ENCODE measurements at places on chromosomes 4 and X.

- DNase-seq = no peak
These were observed 28.6 kb downstream of the MAGEB1 start for GRCh38 chrX:30275498-30275897.

DNA sequence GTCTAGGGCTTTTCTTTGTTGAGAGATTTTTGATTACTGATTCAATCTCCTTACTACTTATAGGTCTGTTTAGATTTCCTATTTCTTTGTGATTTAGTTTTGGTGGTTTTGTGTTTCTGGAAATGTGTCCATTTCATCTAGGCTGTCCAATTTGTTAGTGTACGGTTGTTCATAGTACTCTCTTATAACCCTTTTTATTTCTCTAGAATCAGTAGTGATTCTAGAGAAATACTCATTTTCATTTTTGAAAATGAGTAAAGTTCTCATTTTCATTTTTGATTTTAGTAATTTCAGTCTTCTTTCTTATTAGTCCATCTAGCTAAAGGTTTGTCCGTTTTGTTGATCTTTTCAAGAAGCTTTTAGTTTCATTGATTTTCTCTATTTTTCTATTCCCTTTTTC is 7.5 kb downstream of the IL13RA1 start:
- no peak for DNase-seq

- no peak for DNase-seq
These were observed 136.8 kb upstream of the PDLIM3 start for GRCh38 chr4:185672151-185672550.

DNA sequence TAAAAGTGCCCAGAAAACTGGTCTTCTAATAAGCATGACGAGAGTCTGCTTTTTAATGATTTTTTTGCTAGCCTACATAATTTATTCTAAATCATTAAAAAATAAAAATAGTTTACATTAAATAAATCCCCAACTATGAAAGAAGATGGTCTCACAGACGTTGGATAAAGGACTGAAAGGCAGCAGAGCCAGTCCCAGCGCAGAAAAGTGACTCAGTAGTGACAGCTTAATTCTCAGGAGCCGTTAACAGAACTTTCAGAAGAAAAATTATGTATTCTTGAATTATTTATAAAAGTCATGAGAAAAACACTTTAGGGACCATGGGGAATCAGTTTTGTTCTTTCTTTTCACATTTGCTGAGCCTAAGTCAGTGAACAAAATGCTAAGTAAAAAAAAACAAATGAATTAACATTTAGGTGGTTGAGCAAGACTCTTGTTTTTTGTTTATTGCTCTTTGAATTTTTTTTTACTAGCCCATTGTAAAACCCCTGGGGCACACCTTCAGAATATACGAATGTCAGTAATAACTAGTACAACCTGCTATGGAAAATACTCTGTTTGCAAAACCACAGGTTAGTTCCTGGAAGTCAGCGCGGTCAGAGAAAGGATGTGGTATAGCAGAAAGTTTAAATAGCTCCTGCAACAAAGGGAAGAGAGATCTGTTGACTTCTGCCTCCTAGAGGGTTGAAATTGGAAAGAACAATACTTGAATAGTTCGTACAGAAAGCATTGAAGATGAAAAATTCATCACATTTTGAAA is 50.4 kb upstream of the CCDC160 start:
- DNase-seq = peak; percentile 30

GRCh38 chr4:128871948-128872347 is 62.4 kb downstream of the JADE1 start:
- DNase-seq = no peak

DNA sequence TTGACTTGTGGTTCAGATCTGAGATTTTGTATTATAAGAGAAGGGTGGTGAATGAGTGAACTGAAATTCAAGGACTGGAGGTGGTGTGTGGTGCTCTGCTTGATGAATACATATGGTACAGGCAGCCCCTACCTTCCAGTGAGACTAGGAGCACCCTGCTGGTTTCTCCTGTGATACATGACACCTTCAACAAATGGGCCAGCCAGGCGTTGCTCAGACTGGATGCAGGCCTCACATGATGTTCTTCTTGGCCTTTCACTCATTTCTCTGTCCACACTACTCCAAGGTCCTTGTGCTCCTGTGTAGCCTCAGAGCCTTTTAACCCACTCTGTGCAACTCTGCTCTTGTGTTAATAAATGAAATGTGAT is 67.2 kb downstream of the FNIP2 start:
- DNase-seq = no peak

DNA sequence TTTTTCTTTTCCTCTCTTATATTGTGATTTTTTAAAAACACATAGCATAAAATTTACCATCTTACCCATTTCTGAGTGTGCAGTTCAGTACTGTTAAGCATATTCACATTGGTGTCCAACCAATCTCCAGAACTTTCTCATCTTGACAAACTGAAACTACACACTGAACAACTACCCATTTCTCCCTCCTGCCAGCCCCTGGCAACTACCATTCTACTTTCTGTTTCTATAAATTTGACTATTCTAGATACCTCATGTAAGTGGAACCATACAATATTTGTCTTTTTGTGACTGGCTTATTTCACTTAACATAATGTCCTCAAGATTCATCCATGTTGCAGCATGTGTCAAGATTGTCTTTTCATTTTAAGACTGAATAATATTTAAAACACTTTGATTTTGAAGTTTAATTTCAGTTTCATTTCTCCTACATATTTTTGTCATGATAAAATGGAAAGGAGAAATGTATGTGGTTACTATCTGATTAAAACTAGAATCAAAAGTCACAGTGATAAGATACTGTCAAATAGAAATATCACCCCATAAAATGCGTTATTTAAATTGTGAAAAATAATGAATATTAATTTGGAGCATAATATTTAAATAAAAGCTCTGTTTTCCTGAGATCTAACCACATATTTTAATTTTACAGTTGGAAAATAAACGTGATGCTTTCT is 122.8 kb downstream of the DIPK2B start:
- no peak for DNase-seq

- DNase-seq = no peak
These were observed 63.1 kb upstream of the FREM3 start for GRCh38 chr4:143763587-143763986.

DNA sequence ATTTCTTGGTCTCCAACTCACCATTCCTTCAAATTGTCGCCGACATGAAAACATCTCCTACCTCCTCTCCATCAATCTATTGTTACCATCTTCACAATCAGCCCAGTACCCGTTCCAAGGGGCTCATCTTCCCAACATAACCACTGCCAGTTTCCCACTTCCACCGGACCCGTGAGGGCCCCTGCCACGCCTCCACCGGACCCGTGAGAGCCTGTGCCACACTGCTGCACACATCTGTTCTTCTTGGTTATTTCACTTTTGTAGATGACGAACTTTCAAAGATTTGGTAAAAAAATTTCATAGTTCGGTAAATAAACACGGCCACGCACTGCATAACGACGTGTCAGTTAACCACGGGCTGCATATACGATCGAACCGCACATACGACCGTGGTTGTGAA is 65.0 kb downstream of the FAT1 start:
- DNase-seq = no peak

- no peak for DNase-seq
These were observed 38.1 kb downstream of the LAMTOR3 start for GRCh38 chr4:99856166-99856565.

- DNase-seq = no peak
These were observed 305.1 kb upstream of the ANXA10 start for GRCh38 chr4:167787231-167787630.

DNA sequence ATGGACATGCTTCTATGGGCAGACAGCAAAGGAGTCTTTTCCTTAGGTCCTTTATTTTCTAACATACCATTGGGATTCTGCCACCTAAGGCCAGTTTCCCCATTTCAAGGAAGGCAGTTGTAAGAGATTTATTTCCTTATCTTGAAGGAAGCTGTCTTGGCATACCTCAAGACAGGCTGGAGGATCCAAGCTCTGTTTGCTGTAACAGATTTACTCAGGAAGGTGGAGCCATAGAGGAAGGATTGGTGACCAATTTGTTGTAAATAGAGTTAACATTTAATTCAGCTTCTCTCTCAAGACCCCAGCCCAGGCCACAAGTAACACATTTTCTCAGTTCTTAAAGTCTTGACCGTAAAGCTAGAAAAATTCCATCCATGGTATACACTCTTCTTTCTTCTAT is 131.6 kb upstream of the TENM3 start:
- DNase-seq = no peak

- no peak for DNase-seq
These were observed 3.4 kb upstream of the GK start for GRCh38 chrX:30649859-30650258.

GRCh38 chr4:148982200-148982599 is 540.0 kb upstream of the NR3C2 start:
- no peak for DNase-seq

GRCh38 chr4:118997601-118998000 is 108.9 kb downstream of the SYNPO2 start:
- DNase-seq = no peak

DNA sequence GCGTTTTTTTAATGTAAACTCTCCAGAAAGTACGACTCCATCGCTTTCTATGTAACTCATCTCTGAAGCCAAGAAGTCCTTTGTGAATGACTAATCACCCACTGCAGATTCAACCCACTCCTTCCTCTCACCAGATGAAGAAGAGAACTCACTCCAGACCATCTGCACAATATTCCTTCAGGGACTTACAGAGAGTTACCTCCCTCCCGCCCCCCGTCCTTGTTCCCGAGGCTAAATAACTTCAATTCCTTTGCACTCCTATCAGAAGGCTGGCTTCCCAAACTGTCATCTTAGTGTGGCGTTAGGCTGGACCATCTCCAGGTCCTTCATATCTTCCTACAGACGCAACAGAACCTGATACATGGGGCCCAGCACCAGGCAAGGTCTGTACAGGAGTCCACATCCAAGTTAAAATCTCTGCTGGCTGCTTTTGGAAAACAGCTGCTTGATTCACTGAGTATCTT is 82.4 kb downstream of the AFAP1 start:
- no peak for DNase-seq

GRCh38 chr4:7195141-7195515 is 2.8 kb downstream of the SORCS2 start:
- no peak for DNase-seq

- no peak for DNase-seq
These were observed 380.5 kb upstream of the RASGEF1B start for GRCh38 chr4:81852031-81852715.

GRCh38 chrX:119981286-119982070 is 37.9 kb upstream of the NKAP start:
- no peak for DNase-seq

GRCh38 chr4:181810711-181811110 is 432.5 kb upstream of the TENM3 start:
- DNase-seq = no peak

- DNase-seq = no peak
These were observed 110.6 kb downstream of the PHKA2 start for GRCh38 chrX:18873189-18873791.
